ENCODE measurements at places on chromosomes 7 and 10.

DNA sequence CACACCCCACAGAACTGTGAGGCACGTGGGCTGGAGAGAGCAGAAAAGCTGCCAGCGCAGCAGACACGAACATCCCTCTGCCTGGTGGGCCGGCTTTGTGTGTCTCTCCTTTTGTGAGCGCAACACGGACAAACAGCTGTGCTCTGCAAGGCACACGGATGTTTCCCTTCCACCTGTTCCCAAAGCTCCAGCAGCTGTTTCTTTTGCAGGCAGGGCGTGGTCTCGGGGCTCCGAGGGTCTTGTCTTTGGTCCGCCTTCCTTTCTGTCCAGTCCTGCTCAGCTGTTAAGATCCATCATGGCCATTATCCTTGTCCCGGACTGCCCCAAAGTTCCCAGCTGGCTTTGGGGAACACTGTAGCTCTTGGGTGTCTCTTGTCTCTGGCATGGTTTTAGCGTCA lies 32.7 kb upstream of the SH2B2 start:
- no peak for DNase-seq

DNA sequence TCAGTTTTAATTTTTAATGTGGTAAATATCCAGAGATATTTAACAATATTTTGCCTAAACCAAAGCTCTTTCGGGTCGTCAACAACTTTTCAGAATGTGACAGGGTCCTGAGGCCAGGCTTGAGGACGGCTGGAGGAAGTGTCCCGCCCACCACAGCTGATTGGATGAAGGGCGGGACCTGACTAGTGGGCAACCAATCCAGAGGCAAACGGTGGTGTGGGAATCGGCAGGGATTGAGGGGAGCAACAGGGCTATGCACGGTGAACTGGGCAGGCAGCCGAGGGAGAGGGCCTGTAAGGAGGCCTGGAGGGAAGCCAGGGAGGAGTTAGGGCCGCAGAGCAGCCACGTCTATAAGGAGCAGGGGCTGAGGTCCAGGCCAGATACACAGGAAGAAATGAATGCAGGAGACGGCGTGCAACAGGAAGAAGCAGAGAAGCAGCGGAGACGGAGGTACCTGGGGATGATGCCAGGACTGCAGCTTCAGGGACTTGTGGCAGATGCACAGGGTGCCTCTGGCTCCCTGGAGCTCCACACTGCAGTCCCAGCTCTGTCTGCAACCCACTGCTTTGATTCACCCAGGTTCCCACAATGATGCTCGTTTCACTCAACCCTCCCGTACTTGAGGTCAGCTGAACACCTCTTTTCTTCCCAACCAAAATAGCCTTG lies 46.1 kb upstream of the ZMIZ1 start:
- DNase-seq = no peak

GRCh38 chr10:3119796-3120459 lies 52.6 kb downstream of the PFKP start:
- DNase-seq = no peak

DNA sequence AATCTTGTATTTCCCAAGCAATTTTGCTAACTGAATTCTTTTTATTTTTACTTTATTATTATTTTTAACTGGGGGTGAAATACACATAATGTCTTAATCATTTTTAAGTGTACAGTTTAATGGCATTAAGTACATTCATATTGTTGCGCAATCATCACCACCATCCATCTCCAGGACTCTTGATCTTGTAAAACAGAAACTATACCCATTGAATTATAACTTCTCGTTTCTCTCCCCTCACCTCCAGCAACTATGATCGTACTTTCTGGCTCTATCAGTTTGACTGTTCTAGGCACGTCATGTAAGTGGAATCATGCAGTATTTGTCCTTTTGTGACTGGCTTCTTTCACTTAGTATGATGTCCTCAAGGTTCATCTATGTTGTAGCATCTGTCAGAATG lies 108.8 kb downstream of the ARL5B start:
- no peak for DNase-seq

DNA sequence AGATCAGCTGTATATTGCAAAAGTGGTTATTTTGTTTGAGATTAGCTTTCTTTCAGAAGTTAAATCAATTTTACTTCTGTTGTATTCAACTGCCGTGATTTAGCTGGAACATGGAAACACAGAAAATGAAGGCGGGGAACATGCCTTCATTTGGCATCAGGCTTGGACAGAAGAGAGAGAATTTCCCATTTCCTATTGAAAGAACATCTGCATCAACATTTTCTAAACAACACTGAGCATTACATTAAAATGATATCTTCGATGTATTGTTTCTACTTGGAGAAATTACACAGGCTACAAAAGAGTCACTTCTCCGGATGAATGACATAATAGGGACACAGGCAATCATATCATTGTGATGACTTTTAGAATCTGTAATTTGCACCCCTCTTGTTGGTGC lies 46.6 kb upstream of the KLF6 start:
- DNase-seq = no peak

GRCh38 chr7:2929321-2930201 lies 85.5 kb upstream of the GNA12 start:
- no peak for DNase-seq

- DNase-seq = no peak
These were observed 89.1 kb downstream of the SEMA3E start for GRCh38 chr7:83559887-83560286.

GRCh38 chr10:37495415-37495814 lies 362.0 kb downstream of the ZNF248 start:
- DNase-seq = no peak

GRCh38 chr10:34290412-34291081 lies 524.5 kb downstream of the PARD3 start:
- DNase-seq = peak; percentile 57

DNA sequence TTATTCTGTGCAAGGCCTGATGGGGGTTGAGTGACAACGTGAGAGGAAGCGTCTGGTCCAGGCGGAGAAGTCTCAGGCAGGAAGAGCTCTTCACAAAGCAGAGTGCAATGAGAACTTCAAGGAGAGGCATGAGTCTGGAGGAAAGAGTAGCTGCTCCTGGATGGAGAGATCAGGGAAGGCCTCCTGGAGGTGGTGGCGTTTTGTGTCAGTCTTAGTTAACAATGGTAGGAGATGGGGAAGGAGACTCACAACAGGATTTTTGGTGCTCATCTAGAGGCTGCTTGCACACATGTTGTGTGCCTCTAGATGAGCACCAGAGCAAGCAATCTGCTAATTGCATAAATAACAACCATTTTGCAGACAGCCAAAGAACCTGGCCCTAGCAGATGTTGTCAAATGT lies 442.8 kb upstream of the PODXL start:
- DNase-seq = no peak

DNA sequence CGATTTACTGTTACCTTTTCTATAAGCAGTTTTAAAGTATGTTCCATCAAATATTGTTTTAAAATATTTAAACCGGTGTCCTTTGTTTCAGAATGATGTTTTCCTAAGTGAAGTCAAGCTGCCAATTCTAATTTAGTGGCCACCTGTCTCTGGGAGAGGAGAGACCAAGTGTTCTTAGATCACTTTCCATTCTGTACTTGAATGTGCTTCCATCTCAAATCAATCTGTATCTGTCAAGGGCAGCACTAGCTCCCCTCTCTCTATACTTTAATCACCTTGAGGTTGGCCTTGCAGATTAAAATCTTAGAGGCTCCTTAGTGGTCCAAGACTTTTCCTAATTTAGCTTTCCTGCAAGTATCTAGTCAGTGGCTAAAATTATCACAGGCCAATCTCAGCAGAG lies 49.6 kb downstream of the LGI1 start:
- DNase-seq = no peak

DNA sequence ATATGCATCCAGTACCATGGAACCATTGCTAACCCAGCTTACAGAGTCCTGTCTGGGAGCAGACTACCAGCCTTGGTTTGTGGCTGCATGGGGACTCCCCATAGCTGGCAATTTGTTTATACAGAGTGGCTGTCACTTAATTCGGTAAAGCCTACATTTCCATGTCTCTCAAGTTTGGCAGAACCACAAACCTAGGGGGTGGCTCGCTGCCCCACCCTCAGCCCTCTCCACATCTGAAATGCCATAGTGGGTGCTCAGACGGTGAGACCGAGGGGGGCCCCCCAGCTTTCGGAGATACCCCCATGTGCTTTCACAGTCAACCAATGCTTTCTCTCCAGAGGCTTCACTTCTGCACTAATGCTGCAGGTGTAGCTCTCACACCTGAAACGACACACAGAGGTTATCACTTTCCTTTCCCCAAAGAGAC lies 75.5 kb upstream of the KAT6B start:
- DNase-seq = no peak

GRCh38 chr10:11414314-11415038 lies 197.0 kb downstream of the USP6NL start:
- DNase-seq = no peak

- DNase-seq = no peak
These were observed 485.6 kb upstream of the C7orf33 start for GRCh38 chr7:148104924-148105323.

- DNase-seq = no peak
These were observed 31.2 kb upstream of the AOAH start for GRCh38 chr7:36755484-36755883.

- DNase-seq = no peak
These were observed 41.1 kb downstream of the BLVRA start for GRCh38 chr7:43799605-43800004.

- no peak for DNase-seq
These were observed 160.3 kb downstream of the PTEN start for GRCh38 chr10:88023676-88024075.
